HepG2 (cell line): ENCODE measurements at places on chromosomes 2 and 18. TPM values are rescaled to one million over a fixed set of nuclear protein-coding genes. Genes with fewer than 3 reads are reported as not detected.
A peak's percentile ranks its signal among the peaks of the same experiment; 100 is the strongest.

The EN1 gene
- not detected in 2 replicates for total RNA-seq

The EMILIN2 gene
- 6.9 and 8.2 TPM in 2 replicates for total RNA-seq

The FNDC4 gene
- 7.4 and 9.0 TPM in 2 replicates for total RNA-seq

The AMER3 gene
- not detected in 2 replicates for total RNA-seq

The RGPD3 gene
- total RNA-seq = 0.24 and 0.53 TPM in 2 replicates

The MARCO gene
- total RNA-seq = not detected in 2 replicates

The HTR2B gene
- total RNA-seq = not detected in 2 replicates

- no peaks in the 10 kb centered on the region for H3K4me1 ChIP-seq
- no peak for DNase-seq
- no peak overlapping the region for H3K4me3 ChIP-seq
- H3K27me3 ChIP-seq = peaks cover 62% of the 10 kb centered on the region
- H3K36me3 ChIP-seq = no peaks in the 10 kb centered on the region
Observed at GRCh38 chr2:1614564-1614963, 129.8 kb downstream of the PXDN start.

DNA sequence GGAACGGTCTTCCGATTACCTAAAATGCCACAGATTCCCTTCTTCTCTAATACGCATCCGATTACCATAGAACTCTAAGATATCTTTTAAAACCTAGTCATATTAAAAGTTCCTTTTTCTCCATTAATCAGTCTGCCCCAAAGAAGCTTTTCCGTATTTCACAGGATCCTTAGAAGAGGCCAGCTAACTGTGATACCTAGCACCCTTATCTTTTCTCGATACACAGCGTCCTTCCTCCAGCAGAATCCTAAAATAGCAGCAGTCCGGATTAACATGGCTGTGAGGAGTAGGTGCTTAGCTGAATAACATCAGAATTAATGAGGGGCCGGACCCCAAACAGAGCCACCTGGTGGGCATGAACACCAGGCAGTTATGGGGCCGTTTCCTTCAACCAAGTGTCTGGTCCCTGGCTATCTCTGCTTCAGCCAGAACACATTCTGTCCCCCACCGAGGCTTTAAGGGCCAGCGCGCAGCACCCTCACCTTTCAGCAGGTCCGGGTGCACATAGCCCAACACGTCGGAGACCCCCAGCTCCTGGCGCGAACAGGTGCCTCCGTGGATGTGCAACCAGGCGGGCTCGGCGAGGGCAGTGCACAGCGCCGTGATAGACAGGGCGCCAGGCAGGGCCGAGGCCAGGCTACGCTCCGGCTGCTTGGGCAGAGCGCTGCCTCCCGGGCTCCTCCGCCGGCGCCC lies 995 bp downstream of the TMEM127 start:
- peaks cover 60% of the 10 kb centered on the region for H3K4me1 ChIP-seq
- H3K36me3 ChIP-seq = peaks cover 32% of the 10 kb centered on the region
- H3K27me3 ChIP-seq = no peaks in the 10 kb centered on the region
- peak; percentile 54 for DNase-seq

- DNase-seq = no peak
- H3K4me3 ChIP-seq = no peak overlapping the region
- no peaks in the 10 kb centered on the region for H3K27me3 ChIP-seq
- H3K4me1 ChIP-seq = no peaks in the 10 kb centered on the region
- H3K27ac ChIP-seq = no peak overlapping the region
Observed at GRCh38 chr18:48820483-48821250, 130.1 kb downstream of the SMAD7 start.

GRCh38 chr2:28052691-28053090 lies 162.2 kb downstream of the BABAM2 start:
- H3K27me3 ChIP-seq = no peaks in the 10 kb centered on the region
- no peaks in the 10 kb centered on the region for H3K36me3 ChIP-seq
- no peak overlapping the region for H3K27ac ChIP-seq
- no peak for DNase-seq

DNA sequence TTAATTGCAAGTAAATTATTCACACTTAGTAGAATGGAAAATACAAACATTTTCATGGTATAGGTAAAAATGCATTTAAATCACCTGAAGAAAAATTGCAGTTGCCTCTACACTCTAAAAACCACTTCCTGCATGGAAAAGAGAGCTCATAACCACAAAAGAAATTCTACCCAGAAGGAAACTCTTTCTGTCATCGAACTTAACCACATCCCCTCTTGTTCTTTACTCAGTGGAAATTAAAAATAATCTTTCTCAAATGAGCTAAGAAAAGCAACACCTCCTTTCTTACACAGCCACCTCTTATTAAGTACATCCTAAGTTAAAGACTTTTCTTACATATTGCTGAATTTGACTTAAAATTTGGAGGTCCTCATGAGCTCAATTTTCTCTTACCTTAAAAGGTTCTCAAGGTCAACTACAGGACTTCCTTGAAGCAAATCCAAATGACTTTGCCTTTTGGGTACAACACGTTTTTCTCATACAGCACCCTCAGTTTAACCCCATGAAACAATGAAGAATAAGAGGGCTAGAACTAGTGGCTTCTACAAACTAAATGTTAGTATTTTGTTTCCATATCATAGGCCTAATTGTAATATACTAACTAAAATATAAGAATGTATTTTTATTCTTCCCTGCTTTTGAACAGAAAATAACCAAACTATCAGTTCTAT lies 109.1 kb upstream of the CRIM1 start:
- no peaks in the 10 kb centered on the region for H3K36me3 ChIP-seq
- no peak overlapping the region for H3K4me3 ChIP-seq
- no peaks in the 10 kb centered on the region for H3K4me1 ChIP-seq
- DNase-seq = no peak

DNA sequence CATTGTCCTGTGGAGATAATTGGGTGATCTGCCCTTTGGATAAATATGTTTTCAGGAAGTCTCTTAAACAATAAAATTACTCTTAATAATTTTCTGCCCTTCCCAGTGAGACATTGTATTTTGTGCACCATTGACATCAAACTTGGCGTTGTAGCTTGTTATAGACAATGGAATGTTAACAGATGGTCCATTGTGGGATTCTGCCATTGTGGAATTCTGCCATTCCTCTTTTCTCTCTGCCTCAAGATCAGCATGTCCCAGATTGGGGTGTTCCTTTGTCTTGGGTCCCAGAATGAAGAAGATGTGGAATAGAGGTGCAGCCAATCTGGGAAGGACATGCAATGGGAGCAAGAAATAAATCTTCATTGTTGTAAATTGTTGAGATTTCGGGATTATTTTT lies 15.1 kb upstream of the LDAH start:
- H3K27me3 ChIP-seq = no peaks in the 10 kb centered on the region; the same call in 1 of the 2 replicates
- H3K27ac ChIP-seq = no peak overlapping the region
- no peaks in the 10 kb centered on the region for H3K36me3 ChIP-seq
- peaks cover 18% of the 10 kb centered on the region; the same call in 1 of the 2 replicates for H3K4me1 ChIP-seq

- H3K4me1 ChIP-seq = no peaks in the 10 kb centered on the region
- DNase-seq = no peak
- H3K36me3 ChIP-seq = no peaks in the 10 kb centered on the region
- no peak overlapping the region for H3K4me3 ChIP-seq
Observed at GRCh38 chr2:30293303-30293921, 62.1 kb downstream of the LBH start.

DNA sequence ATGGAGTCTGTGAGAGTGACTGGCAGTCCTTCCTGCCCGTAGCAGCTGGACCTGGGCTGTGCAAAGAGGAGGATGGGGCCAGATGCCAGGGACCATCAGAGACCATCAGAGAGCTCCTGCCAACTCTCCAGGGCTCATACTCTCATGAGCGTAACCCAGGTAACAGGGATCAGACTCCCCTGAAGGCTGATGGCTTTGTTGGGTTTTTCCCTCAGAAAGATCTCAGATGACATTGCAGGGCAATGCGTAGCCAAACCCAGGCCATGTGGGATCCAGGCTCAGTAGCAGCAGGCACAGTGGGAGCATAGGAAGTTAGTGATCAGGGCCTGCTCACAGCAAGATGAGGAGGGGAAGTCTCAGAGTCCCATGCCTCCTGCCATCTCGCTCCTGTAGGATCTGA lies 218.0 kb downstream of the LOXHD1 start:
- H3K4me3 ChIP-seq = no peak overlapping the region
- H3K27ac ChIP-seq = no peak overlapping the region
- no peaks in the 10 kb centered on the region for H3K4me1 ChIP-seq
- H3K36me3 ChIP-seq = no peaks in the 10 kb centered on the region
- no peak for DNase-seq

- H3K27me3 ChIP-seq = no peaks in the 10 kb centered on the region
- H3K4me1 ChIP-seq = no peaks in the 10 kb centered on the region
- H3K27ac ChIP-seq = no peak overlapping the region
- no peak overlapping the region for H3K4me3 ChIP-seq
- H3K36me3 ChIP-seq = no peaks in the 10 kb centered on the region
- DNase-seq = peak; percentile 10
Observed at GRCh38 chr18:71784777-71785176, 759.4 kb downstream of the CBLN2 start.

- DNase-seq = no peak
- no peaks in the 10 kb centered on the region for H3K36me3 ChIP-seq
- H3K27me3 ChIP-seq = no peaks in the 10 kb centered on the region
- no peak overlapping the region for H3K27ac ChIP-seq
Observed at GRCh38 chr2:17894005-17894404, 15.5 kb downstream of the KCNS3 start.

DNA sequence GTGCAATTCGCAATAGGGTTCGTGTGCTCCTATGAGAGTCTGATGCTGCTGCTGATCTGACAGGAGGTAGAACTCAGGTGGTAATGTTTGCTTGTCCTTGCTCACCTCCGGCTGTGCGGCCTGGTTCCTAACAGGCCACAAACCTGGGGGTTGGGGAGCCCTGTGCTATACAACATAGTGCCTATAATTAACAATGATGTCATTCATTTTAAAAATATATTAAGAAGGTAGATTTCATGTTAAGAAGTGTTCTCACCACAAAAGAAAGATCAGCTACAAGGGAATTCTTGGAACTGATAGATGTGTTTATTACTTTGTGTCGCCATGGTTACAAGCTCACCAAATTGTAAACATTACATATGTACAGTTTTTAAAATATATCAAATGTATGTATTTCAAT lies 200.5 kb downstream of the GRB14 start:
- no peaks in the 10 kb centered on the region for H3K36me3 ChIP-seq
- no peaks in the 10 kb centered on the region for H3K27me3 ChIP-seq
- no peak for DNase-seq

GRCh38 chr2:73175663-73176204 lies 26.6 kb upstream of the NOTO start:
- no peak overlapping the region for H3K27ac ChIP-seq
- H3K4me3 ChIP-seq = peak overlapping the region; percentile 77
- DNase-seq = peak; percentile 53
- H3K27me3 ChIP-seq = peaks cover 8% of the 10 kb centered on the region

DNA sequence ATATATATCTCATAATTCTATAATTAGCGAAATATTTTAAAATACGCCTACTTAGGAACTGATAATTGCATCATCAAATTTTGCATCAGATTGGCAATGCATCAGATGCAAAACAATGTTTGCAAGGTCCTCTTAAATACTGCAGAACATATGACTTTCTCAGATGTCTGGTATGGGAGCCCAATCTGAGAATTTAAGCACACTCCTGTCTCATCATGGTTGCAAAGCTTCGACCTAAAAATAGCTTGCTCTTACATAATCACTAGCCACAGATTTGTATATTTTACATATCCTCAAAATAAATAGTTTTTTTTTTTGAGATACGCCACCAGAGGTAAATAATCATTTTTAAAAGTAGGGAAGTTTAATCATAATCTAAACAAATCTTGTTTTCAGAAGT lies 123.2 kb downstream of the CABYR start:
- DNase-seq = no peak
- H3K27me3 ChIP-seq = peaks cover 2% of the 10 kb centered on the region; the same call in 1 of the 3 replicates
- no peaks in the 10 kb centered on the region for H3K4me1 ChIP-seq
- H3K27ac ChIP-seq = no peak overlapping the region
- H3K36me3 ChIP-seq = no peaks in the 10 kb centered on the region

DNA sequence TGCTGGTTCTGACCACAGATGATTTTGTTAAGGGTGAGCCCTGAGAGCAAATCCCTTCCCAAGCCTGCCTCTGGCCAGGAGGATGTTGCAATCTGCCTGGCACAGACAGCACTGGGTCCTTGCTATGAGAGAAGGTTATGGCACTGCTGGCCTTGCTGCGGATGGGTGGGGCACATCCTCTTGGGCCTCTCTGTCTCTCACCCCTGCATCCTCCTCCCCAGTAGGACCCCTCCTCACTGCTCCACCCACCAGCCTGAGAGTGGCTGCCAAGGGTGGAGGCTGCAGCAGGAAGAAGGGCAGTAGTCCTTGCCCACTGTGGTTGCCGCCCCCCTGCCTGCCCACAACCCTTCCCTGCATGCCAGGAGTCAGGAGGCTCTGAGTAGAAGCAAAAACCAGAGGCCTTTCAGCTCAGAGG lies 180.9 kb downstream of the ZBTB7C start:
- peaks cover 21% of the 10 kb centered on the region; the same call in 1 of the 3 replicates for H3K27me3 ChIP-seq
- no peak overlapping the region for H3K4me3 ChIP-seq
- no peaks in the 10 kb centered on the region for H3K36me3 ChIP-seq
- no peak overlapping the region for H3K27ac ChIP-seq
- DNase-seq = no peak

DNA sequence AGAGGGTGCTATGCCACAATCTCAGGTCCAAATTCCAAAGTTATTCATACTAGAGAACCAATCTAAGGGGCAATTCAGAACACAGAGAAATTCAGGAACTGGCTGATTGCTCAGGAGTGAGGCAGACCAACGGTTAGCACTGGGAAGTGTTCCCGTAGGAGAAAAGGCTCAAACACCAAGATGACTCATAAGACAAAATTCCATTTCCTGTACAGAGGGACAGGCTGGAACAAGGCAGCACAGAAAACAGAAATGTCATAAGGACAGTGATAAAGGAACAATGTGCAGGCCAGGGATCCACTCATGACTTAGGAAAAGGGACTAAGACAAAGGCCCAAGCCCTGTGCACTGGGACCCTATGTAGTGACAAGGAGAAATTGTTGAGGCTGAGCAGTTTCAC lies 54.2 kb downstream of the PDE1A start:
- no peak overlapping the region for H3K27ac ChIP-seq
- no peaks in the 10 kb centered on the region for H3K36me3 ChIP-seq
- H3K4me1 ChIP-seq = no peaks in the 10 kb centered on the region
- peak; percentile 11 for DNase-seq
- H3K4me3 ChIP-seq = no peak overlapping the region

DNA sequence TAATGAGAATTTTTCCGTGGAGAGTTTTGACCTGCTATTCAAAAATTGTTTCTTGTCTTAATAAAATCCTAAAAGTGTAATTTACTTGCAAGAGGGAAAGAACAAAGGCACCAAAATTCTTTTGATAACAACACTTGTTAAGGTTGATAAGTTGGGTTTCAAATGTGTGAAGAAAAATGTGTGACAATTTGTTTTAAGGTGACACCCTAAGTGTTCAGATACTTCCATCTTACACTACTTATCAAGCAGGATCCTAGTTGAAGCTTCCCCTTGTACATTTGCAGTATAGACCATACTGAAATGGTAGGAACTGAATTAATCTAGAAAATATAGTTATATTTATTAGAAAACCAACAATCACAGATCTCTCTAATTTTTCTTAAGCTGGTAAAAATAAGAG lies 204.6 kb downstream of the ARHGAP15 start:
- H3K27me3 ChIP-seq = no peaks in the 10 kb centered on the region; the same call in 1 of the 2 replicates
- DNase-seq = no peak
- H3K4me1 ChIP-seq = 0 out of 2 replicates have a peak, but pooled peaks cover 7% of the 10 kb centered on the region
- no peak overlapping the region for H3K27ac ChIP-seq

GRCh38 chr18:519019-519879 lies 18.7 kb upstream of the COLEC12 start:
- no peaks in the 10 kb centered on the region for H3K27me3 ChIP-seq
- peaks cover under 1% of the 10 kb centered on the region; the same call in 1 of the 2 replicates for H3K4me1 ChIP-seq
- no peak overlapping the region for H3K4me3 ChIP-seq
- no peak overlapping the region for H3K27ac ChIP-seq
- no peaks in the 10 kb centered on the region for H3K36me3 ChIP-seq

GRCh38 chr2:26314243-26314642 lies 31.7 kb upstream of the SELENOI start:
- H3K27ac ChIP-seq = no peak overlapping the region
- peak; percentile 26 for DNase-seq
- H3K36me3 ChIP-seq = no peaks in the 10 kb centered on the region
- H3K27me3 ChIP-seq = peaks cover 10% of the 10 kb centered on the region; the same call in 1 of the 2 replicates
